Activated CD8-positive, alpha-beta memory T cell treated with anti-CD3 and anti-CD28 coated beads for 1 hour (primary cell): ENCODE measurements at places on chromosomes 5 and 9.
A peak's percentile ranks its signal among the peaks of the same experiment; 100 is the strongest.

- DNase-seq: no peak
Measured at GRCh38 chr9:38417003-38417945, 7.0 kb downstream of the IGFBPL1 start.

GRCh38 chr5:7850395-7851239 is at the start of gene CFAP90:
TSS of gene CFAP90 (minus strand) at chr5:7851133. CDS start at chr5:7851021, 112 bp downstream.
- DNase-seq: peak; percentile 13

DNA sequence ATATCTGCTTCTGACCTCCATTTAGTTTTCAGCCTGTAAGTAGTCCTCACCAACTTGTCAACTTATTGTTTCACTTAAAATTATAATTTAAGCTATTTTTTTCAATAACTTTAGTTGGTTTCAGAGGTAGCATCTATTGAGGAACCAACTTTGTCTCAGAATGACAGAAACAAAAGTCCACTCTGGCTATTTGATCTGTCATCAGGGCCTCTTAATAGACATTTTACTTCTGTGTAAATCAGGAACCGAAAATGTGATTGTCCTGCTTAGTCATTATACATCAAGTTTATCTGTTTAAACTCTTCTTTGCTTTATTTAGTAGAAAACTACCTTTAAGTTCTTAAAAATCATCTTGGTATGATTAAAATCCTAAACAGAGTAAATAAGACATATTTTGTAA is 820.8 kb upstream of the EDIL3 start:
- no peak for DNase-seq

- no peak for DNase-seq
Measured at GRCh38 chr9:6188466-6188865, 27.1 kb upstream of the IL33 start.

GRCh38 chr5:10377081-10377480 is 23.6 kb downstream of the MARCHF6 start:
- no peak for DNase-seq

DNA sequence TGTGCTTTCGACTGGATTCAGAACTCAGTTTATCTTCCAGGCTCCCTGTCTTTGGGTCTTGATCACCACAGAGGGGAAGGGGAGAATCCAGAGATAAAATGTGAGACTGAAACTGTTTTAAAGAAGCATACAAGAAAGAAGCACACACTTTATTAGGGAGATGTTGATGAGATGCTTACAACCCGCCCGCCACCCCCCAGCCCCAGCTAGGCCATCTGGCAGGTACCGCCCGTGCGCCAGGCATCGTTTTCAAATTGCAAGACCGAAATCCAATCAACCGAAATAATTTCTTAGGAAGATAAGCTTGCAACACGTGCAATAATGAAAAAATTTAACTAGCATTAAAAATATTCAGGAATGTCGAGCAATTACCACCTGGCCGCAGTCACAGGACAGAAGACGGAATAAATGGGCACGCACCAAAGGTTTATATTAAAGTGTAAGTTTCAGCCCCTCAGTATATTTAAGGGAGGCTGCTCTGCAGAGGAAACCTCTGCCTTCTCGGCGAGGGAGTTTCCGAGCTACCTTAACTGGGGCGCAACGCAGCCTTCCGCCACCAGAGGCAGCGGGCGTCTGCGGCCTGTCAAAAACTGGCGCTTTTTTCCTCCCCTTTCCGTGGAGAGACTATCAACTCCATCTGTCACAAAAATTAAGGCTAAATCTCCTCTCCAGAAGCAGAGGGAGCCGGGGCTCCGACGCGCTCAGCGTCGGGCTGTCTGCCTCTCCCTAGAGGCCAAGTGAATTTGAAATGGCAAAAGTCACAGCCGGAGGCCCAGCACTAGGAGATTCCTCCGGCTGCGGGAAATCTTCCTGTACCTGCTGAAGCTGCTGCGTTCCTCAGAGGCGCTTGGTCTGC is 996 bp upstream of the GAS1 start:
- DNase-seq: no peak

DNA sequence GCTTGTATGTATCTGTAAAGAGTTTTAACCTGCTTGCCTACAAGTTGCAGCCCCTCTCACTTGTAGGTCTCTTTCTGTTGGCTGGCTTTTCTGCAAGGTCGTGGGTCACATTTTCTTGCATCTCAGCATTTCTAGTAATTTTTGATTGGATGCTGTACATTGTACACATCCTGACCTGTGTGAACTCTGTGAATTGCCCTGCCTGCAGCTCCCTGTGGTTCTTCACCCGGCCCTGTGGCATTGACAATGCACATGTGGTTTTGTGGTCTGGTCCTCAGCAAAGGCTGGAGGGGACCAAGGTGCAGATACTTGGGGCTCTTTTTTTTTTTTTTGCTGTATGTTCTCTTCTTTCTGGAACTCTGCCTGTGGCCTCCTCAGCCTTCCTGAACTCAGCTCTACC is 53.6 kb downstream of the WNK2 start:
- no peak for DNase-seq

DNA sequence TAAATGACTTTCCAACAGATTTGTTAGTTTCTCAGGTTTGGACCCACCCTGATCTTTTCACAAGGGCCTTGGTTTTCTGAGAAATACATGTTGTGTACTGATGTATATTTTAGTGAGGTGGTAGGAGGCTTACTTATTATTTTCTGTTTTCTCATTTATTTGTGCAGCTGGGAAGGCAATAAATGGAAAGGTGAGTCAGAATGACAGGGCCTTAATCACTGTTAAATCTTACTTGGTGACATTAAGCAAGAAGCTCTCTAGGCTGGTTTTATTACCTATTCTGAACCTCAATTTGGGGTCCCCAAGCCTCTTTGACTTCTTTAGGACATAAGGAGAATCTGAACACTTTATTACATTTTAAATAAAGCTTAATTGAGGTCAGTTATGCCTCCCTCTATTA is 214.0 kb upstream of the DAB2 start:
- DNase-seq: no peak

DNA sequence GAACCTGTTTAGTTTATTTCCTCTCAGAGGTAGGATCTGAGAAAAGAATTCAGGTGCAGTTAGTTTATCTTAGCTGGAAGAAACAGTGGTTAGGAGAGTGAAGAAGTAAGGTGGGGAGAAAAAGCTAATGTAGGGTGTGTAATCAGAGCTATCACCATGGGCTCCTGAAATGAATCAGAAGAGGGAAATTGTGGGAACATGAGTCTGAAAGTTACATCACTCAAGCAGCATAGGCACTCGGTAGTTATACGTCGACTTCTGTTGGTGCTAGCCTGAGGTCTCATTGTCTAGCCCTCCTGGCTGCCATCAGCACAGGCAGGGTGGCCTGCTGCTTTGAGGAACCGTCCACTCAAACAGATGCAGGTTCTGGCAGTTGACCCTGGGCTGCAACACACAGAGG is 56.7 kb upstream of the NPR3 start:
- DNase-seq: no peak

DNA sequence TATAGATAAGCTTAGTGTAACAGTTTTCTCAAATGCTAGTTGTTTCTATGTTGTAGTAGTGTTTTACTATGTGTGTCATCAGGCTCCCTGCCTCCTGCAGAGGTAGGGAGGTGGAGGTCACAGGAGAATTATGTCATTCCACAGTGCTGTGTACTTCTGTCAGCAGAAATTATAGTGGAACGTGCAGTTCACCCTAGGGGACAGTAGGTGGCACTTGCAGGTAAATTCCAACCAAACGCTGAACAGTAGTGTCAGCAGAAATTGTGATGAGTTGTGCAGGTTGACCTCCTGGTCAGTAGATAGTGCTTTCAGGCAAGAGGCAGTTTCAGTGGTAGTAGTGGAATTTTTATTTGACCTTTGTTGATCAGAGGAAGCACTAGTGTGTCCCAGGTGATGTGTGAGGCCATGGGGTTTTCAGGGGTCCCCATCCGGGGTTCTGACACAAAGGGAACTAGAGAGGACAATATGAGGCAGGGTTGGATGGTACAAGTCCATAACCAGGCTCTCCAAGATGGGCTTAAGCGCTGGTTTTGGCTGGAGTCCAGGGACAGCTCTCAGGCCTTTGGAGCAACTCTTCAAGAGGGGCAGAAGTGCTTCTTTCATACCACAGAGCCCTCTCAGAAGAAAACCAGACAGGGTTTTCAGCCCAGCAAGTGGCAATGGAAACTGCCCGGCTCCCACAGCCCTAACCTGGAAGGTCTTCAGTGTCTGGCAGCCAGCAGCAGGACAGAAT is 402.9 kb downstream of the CYLC2 start:
- no peak for DNase-seq

GRCh38 chr9:127976498-127976897 is 4.3 kb downstream of the EEIG1 start:
- no peak for DNase-seq

DNA sequence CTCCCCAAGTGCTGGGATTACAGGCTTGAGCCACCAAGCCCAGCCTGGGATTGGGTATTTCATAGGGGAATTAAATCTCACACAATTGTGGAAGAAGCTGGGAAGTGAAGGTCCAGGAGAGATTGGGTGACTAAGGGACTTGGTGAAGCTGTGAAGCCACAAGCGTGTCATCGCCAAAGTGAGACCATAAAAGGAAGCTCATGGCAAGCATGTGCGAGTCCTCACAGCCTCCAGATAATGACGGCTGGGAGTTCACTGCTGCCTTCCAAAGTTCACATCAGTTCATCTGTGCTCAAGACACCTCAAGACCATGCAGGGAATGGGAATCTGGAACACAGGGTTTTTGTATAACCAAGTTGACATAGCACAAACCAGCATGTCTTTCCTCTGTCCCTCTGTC is 210.6 kb downstream of the MARCHF11 start:
- DNase-seq: no peak

- DNase-seq: no peak
Measured at GRCh38 chr5:133467335-133467779, 145.0 kb downstream of the FSTL4 start.

- no peak for DNase-seq
Measured at GRCh38 chr9:105233873-105234272, 10.6 kb upstream of the SLC44A1 start.

DNA sequence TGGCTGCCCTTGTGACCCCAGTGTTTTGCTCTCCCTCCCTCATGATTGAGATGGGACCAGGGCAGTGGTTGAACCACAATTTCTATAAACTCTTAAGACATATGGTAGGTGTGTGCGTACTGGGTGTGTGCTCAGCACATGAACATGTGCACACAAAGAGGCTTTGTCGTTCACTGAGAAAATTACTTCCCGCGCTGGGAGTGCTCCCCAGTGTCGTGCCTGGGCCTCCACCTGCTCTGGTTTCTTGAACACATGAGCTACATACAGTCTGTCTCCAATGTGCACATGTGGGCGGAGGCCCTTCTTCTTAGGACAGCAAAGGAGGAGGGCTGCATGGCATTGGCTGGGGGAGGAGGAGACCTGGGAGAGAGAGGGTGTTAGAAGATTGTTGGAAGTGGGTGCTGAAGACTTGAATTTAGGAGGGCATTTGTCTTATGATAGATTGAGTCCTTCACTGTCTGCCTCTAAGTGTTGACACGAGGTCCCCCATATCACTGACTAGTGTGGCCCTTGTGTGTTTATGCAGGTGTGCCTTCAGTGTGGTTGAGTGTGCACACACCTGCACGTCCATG is 170.0 kb downstream of the CACNA1B start:
- DNase-seq: no peak

DNA sequence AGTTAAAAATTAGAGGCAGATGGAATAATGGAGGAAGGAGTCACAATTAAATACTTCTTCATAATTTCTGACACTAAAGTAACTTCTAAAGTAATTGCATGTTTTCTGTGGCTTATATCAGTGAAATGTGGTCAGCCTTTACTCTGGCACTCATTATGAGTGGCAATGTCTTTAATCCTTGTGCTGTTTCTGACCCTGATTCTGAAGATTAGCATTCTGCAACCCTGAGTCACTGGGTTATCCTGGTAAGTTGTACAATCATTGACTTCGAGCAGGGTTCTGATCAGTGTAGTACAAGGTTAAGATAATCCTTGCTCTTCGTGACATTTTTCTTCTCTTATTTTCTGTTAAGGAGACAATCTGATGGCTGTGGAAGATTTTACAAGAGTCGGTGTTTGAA is 379.4 kb upstream of the RORB start:
- no peak for DNase-seq

GRCh38 chr5:173670791-173671120 is 54.3 kb upstream of the BOD1 start:
- no peak for DNase-seq

DNA sequence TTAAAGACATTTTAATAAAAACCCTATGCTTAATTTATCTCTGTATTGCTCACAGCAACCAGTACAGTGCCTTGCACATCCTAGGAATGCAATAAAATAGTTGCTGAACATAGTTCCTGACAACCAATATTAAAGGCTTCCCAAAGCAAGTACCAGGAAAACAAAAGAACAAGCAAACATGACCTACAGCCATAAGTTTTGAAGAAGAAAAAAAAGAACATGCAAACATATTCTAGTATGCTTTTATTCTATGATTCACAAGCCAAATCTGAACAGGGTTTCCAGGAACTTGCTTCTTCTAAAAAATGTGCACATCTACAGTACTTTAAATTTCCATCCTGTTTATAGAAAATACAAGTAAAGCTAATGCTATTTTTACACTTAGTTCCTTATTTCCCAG is 4.5 kb downstream of the CEMIP2 start:
- DNase-seq: no peak

DNA sequence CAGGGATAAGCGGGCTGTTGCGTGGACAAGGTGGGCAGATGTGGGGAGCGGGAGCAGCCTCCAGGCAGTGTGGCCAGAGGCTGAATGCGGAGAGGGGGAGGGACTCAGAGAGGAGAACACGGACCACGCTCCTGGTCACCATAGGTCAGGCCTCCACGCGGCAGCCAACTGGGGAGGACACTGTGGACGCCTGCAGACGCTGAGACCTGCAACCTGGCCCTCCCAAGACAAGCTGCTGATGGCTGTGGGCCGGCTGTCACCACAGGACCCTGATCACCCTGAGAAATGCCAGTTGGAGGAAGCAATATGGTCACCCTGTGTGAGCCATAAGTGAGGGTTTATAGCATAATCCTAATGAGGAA is 16.8 kb downstream of the LPCAT1 start:
- no peak for DNase-seq

- no peak for DNase-seq
Measured at GRCh38 chr9:68844631-68845612, 139.9 kb downstream of the PIP5K1B start.

GRCh38 chr5:141518618-141519015 is 29.7 kb downstream of the PCDHGC5 start:
- DNase-seq: no peak

DNA sequence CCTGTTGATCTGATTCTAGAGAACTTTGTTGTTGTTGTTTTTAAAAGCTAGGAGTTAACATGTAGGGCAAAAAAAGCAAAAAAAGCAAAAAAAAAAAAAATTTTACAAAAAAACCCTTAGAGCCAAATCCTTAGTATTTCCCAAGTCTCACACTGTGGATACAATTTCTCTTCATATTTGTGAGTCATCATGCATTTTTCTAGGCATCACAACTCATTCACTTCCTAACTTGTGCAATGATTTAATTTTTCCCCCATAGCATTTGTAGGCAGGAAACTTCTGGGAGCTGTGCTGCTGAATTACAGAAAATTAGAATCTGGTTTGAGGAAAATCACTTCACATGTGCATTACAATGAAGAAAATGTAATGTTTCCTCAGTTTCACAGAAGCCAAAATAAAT is 91.9 kb downstream of the MARCHF3 start:
- DNase-seq: no peak
